WTC11 (cell line): ENCODE measurements at places on chromosomes 16 and 17.
A peak's percentile ranks its signal among the peaks of the same experiment; 100 is the strongest.

DNA sequence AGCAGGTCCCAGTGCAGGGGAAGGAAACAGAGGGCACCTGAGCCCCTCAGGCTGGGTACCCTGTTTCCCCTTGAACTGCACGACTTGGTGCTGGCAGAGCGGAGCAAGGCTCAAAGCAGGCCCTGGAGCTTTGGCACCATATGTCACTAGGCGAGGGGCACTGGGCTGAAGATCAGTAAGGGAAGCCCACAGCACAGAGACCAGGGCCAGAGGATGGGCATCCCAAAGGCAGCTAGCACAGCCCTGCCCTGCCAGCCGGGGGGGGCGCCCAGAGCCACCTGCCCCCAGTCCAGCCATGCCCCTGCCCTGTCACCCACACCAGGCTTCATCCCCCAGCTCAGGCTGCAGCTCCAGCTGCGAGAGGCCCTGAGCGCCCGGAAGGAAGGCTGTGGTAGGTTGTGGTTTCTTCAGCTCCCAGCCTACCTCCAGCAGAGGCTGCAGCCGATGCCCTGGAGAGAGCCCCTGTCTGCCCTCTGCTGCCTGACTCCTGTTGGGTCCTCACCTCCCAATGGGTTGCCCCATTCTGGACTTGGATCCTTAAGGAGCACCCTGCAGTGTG lies 10.9 kb downstream of the NHERF1 start:
- no peak for DNase-seq

- DNase-seq: no peak
Measured at GRCh38 chr17:50101346-50102163, 6.4 kb downstream of the PDK2 start.

GRCh38 chr17:65278050-65278819 lies 141.1 kb downstream of the RGS9 start:
- peak; percentile 83 for DNase-seq

DNA sequence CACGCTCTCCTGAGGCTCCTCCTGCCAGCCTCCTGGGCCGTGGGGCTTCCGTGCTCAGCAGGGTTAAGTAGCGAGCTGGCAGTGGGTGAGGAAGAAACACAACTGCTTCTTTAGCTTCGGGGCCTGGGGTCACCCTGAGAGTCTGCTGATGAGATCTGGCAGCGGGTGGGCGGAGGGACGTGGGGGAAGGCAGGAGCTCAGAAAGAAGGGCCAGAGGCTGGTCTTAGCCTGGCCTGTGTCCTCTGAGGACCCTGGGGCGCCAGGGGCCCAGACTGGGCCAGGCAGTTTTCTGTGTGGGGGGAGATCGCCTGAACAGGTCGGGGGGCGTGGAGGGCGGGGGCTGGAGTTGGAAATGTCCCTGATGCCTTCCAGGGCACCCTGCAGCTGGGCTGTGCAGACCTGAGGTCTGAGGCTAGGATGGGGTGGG lies 97.8 kb upstream of the GSE1 start:
- DNase-seq: no peak
